CD8-positive, alpha-beta T cell (primary cell): ENCODE measurements at places on chromosomes 4 and X. TPM values are rescaled to one million over a fixed set of nuclear protein-coding genes. Genes with fewer than 3 reads are reported as not detected.

- no peak for DNase-seq
Measured at GRCh38 chr4:17477774-17478472, 34.0 kb downstream of the QDPR start.

- DNase-seq: no peak
Measured at GRCh38 chr4:21976166-21976565, 27.6 kb upstream of the KCNIP4 start.

DNA sequence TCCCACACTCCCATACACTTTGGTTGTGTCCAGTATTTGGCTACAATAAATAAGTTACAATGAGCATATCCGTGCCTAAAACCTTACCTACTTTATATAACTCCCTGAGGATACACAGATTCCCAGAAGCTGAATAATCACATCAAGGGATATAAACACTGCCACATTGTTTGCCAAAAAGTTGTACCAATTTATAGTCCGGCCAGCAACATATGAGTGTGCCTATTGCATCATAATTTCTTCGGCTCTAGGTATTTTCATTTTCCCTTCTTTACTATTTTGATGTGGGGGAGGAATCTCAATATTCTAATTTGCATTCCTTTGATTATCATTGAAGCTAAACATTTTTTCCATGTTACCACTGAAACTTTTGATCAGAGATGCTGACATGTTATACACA, 146.4 kb downstream of the PCDH19 start:
- no peak for DNase-seq

- DNase-seq: no peak
Measured at GRCh38 chr4:1910643-1911042, 39.5 kb downstream of the NSD2 start.

GRCh38 chrX:85243761-85244449, at the start of the genes SATL1 and ZNF711:
Gene SATL1, minus strand, starts transcription at chrX:85243779. Its CDS starts 134,811 bp downstream, at chrX:85108968.
Gene ZNF711, plus strand, starts transcription at chrX:85243991. Its CDS starts 3,582 bp downstream, at chrX:85247573.
- DNase-seq: no peak

DNA sequence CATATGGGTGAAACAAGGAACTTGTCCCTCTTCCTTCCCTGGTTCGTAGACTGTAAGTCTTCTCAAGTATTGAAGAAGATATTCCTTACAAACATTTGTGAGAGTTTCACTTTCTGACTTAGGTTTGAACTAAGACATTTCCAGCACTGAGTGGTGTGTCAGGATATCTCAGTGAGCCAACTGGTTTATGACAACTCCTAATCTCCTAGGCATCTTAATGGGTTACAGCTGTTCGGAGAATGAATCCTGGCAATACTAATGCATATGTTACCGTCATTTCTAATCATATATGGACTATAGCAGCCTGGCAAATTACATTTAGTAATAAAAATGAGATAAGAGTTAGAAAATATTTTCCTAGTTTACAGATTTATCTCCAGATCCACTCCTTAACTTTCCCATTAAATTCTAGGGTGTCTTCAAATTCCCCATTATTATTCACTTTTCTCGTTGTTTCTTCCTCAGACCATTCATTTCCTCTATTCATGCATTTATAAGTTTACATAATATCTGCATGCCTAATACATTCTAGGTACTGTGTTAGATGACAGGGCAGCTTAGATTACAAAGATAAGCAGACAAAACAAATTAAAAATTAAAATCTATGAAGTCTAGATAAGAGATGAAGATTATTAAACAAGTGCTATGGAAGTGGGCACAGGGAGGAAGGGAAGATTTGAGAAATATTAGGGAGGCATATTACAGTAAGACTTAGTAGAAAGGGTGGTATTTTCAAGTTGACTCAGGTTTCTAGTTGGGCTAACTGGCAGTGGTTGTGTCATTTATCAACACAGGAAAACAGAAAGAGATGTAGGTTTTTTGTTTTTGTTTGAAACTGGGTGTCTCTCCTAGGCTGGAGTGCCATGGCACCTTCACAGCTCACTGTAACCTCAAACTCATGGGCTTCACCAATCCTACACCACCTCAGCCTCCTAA, 173.9 kb downstream of the WDFY3 start:
- no peak for DNase-seq

GRCh38 chr4:113524096-113524495, 237.4 kb downstream of the CAMK2D start:
- no peak for DNase-seq

GRCh38 chr4:76504613-76505465, 69.8 kb downstream of the SHROOM3 start:
- DNase-seq: peak; percentile 48

DNA sequence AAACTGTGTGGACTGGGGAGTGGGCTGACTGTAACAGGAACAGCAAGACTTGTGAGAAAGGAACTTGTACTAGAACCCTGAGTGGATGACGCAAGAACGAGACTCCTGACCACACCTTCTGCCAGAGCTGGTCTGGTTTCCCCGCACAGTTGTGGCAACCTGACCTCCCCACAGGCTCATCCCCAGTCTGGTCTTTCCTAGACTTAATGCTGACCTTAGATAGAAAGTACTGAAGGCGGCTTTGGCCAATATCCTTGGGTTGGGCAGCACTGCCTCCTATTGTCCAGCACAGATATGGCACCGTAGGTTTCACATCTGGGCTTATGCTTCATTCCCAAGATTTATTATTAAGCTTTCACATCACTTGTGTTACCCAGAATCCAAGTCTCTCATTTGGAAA, 137.8 kb upstream of the FRG1 start:
- DNase-seq: no peak

DNA sequence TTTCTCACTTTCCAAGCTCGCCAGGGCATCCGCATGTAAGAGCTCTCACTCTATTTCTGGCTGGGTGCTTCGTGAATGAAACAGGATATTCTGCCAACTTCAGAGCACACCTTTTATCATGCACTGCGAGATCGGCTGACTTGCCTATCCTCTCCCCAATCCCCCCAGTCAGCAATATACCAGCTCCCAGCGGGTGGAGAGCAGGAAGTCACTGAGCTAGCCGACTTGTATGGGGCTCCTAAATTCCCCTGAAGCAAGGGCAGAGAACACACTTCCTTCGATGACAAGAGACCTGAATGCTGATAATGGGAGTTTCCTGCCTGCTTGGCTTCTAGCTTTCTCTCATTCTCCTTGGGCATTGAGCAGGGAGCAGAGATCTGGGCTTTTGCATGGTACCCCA, 33.8 kb upstream of the MAMLD1 start:
- no peak for DNase-seq

DNA sequence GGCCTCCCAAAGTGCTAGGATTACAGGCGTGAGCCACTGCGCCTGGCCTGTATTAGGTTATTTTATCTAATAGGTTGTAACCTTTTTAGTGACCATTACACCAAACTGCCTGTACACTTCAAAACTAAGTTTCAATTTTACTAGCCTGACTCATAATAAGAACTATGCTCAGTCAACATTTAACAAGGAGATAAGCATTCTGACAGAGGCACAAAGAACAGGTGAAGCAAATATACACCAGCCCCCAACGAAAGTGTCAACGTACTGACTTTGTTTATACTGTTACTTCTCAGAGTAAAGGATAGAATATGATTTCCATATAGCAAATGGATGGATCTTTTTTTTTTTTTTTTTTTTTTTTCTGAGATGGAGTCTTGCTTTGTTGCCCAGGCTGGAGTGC, 62.8 kb downstream of the SHISA3 start:
- DNase-seq: no peak

DNA sequence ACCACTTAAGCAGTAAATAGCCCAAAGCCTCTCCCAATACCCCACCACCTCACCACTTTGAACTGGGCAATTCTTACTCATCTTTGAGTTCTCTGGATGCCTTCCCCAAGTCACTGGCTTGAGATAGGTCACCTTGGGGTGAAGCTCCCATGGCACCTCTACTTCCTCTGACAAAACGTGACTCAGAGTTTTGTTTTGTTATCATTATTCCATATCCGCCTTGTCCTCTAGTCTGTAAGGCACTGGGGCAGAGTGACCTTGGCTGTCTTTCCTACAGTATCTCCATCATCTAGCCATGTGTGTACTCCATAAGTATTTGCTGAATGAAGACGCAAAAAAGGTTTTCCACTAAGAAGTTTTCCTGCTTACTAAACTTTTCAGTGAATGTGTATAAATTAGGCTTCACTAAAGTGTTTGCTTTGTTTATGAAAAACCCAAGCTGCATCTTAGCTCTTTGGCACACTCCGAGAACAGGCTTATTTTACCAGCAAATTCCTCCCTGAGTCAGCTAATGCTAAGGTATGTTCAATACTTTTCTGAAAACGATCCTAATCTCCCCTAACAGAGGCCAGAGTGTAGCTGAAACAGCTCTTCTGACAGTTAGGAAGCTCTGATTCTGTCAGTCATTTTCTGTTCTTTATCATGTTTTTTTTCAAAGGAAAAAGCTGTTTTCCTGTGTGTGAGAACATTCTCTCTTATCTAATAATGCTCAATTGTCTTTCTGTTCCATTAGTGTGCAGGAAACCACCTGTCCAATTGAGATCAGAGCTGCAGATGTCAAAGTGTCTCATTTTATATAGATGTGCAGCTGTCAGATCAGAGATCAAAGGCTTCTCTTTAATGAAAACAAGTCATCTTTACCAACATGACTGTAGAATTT, 30.2 kb upstream of the TSPAN5 start:
- no peak for DNase-seq

GRCh38 chr4:121484633-121485032, 103.8 kb upstream of the QRFPR start:
- DNase-seq: peak; percentile 24

- DNase-seq: no peak
Measured at GRCh38 chr4:41763729-41764128, 15.2 kb upstream of the PHOX2B start.

GRCh38 chrX:153572601-153573000, 26.3 kb downstream of the CCNQ start:
- DNase-seq: no peak

GRCh38 chr4:158314756-158315487, 104.6 kb downstream of the TMEM144 start:
- no peak for DNase-seq

- no peak for DNase-seq
Measured at GRCh38 chrX:107485013-107485412, 35.6 kb downstream of the FRMPD3 start.

- DNase-seq: no peak
Measured at GRCh38 chrX:13834355-13834754, 17.5 kb upstream of the GPM6B start.

DNA sequence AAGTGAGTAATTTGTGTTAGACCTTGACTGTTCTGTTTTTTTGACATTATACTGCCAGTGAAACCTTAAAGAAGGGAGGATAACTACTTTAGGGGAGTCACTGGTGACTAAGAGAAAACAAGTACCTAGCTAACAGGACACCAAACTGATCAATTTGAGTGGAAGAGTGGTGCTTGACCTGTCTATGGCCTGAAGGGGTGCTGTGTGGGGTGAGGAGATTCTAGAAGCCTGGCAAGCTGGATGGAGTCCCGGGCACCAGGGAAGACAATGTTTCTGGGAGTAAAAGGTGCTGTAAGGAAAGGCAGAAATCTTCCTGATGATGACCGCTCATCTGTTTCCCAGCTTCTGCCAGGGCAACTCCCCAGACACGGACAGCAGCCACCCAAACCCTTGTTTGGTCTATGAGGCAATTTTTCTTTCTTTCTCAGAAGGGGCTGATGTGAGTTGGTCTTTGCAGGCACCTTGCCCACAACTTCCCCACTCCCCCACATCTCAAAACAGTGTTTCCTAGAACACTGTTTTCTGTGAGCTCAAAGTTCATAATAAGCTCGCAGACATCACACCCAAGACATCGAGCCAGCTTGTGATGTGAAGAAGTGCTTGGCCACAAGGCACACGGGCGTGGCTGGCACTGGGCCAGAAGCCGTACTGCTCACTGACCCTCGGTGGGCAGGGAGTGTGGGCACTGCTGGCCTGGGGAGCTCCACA, 4.6 kb downstream of the TXK start:
- no peak for DNase-seq

DNA sequence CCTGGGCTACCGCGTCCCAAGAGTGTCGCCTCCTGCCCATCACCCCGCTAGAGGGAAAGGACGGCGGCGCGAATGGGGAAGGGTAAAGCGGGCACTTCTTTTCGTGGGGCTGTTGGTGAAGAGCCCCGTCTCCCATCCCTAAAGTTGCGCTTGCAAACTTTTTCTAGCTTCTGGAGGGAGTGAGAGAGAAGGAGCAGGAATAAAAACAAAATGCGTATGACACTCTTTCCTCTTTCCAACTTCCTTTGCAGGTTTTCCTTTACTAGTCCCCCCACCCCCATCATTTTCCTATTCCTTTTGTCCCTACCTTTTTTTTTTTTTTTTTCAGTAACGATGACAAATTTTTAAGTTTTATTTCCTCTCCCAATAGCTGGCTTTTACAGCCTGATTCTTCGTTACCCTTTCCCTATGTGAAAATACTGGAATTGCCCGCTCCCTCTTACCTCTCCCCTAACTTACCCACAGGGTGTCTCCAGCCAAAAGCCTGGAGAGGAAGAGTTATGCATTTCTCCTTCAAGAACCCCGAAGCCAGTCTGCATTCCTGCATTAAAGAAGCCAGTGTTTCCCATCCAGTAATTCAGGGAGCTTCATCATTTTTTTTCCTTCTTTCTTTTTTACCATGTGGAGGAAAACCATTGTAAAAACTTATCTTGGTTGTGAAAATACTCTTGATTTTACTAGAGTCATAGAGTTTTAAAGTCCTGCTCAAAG, 613 bp upstream of the ARSJ start:
- DNase-seq: no peak

Gene HPSE
- 1.3 TPM for total RNA-seq

Gene FATE1
- not detected for total RNA-seq

Gene GSX2
- total RNA-seq: not detected

Gene ITIH6
- not detected for total RNA-seq

Gene FOXR2
- not detected for total RNA-seq

Gene GC
- not detected for total RNA-seq

Gene CHST7
- total RNA-seq: 9.4 TPM

Gene DDX3X
- total RNA-seq: 643 TPM
